ENCODE measurements at places on chromosomes 2 and 18. TPM values are rescaled to one million over a fixed set of nuclear protein-coding genes. Genes with fewer than 3 reads are reported as not detected.

GRCh38 chr18:59814891-59815290 is 84.9 kb upstream of the PMAIP1 start:
- no peak overlapping the region for H3K4me3 ChIP-seq
- H3K36me3 ChIP-seq, result no peaks in the 10 kb centered on the region
- no peaks in the 10 kb centered on the region for H3K4me1 ChIP-seq
- H3K27ac ChIP-seq, result no peak overlapping the region

DNA sequence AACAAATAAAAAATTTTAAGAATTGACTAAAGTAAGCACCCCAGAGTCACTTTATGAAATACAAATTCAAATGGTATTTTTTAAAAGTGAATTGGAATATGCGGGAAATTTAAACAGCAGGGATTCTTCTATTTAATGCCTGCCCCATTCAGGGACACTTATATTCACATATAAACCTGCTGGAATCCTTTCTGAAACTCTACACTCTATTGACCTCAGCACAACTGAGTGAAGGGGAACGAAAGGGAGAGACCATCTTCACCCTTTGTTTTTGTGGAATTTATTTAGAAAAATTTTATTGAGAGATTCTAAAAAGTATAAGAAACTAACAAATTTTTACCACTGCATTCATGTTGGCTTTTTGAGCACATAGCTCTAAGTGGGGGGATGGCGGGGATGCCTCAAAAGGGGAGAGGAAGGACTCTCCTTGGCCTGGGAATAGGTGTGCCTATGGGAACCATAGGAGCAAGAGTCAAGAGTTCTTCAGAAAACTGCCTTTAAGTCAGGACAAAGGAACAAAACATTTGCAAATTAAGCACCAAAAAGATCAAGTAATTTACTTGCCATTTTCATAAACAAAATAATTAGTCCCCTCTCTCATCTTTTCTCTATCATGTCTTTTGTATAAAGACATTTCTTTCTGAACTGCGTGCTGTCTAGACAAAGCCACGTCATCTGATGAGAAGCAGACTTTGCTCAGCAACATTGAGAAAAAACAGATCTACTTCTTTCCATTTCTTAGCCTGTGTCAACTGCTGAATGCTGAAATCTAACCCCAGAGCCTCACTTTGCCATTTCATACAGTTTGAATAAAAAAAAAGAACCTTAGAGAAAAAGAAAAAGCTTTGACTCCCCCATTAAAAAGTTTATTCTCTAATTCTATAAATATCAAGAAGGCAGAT is 21.6 kb upstream of the FLACC1 start:
- no peak overlapping the region for H3K4me3 ChIP-seq
- no peaks in the 10 kb centered on the region for H3K4me1 ChIP-seq
- no peak overlapping the region for H3K27ac ChIP-seq
- H3K27me3 ChIP-seq, result no peaks in the 10 kb centered on the region

The IL18R1 gene
- not detected for total RNA-seq

DNA sequence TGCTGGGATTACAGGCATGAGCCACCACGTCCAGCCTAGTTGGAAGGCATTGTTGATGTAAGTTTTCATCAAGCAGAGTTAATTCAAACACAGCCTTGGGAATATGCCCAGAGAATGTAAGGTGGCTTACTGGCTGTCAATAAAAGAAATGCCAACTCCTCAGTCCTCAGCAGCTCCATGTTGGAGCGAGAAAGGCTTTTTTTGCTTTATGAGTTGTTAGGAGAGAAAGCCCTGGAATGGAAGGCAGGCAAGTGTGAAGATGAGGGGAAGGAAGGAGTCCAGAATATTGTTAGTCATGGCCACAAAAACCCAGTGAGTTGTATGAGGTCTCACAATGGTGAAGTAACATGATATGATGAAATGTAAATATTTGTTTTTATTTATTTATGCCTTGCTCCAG is 57.1 kb downstream of the MAP4K4 start:
- no peak for DNase-seq
- H3K4me3 ChIP-seq, result no peak overlapping the region
- H3K36me3 ChIP-seq, result peaks cover 7% of the 10 kb centered on the region
- no peaks in the 10 kb centered on the region for H3K27me3 ChIP-seq

The ASNSD1 gene
- 48.5 TPM for total RNA-seq

- H3K27me3 ChIP-seq, result no peaks in the 10 kb centered on the region
- no peak overlapping the region for H3K4me3 ChIP-seq
- DNase-seq, result no peak
- no peaks in the 10 kb centered on the region for H3K4me1 ChIP-seq
- H3K36me3 ChIP-seq, result peaks cover 59% of the 10 kb centered on the region
Measured at GRCh38 chr2:85545780-85546240, 6.8 kb downstream of the MAT2A start.

DNA sequence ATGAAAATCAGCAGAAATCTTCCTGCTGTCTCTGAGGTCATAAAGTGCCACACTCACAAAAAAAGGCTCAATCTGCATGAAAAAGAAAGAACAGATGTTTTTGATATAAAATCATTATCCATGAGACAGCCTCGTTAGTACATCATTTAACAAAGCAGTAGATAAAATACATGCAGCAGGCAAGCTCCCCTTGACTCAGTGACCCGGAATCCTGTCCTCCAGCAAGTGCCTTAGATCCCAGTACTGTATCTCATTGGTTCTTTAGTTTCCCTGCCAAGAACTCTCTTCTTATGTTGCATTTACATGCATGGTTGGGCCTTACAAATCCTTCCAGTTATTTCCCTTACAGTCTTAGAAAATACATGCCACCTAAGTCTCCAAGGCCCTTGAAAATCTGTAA is 148.9 kb upstream of the CCDC195 start:
- H3K4me1 ChIP-seq, result no peaks in the 10 kb centered on the region
- no peaks in the 10 kb centered on the region for H3K27me3 ChIP-seq
- no peak overlapping the region for H3K27ac ChIP-seq
- no peak overlapping the region for H3K4me3 ChIP-seq
- H3K36me3 ChIP-seq, result no peaks in the 10 kb centered on the region

Measured in H9 (cell line).